ENCODE measurements at places on chromosomes 2 and 18. TPM values are rescaled to one million over a fixed set of nuclear protein-coding genes. Genes with fewer than 3 reads are reported as not detected.

DNA sequence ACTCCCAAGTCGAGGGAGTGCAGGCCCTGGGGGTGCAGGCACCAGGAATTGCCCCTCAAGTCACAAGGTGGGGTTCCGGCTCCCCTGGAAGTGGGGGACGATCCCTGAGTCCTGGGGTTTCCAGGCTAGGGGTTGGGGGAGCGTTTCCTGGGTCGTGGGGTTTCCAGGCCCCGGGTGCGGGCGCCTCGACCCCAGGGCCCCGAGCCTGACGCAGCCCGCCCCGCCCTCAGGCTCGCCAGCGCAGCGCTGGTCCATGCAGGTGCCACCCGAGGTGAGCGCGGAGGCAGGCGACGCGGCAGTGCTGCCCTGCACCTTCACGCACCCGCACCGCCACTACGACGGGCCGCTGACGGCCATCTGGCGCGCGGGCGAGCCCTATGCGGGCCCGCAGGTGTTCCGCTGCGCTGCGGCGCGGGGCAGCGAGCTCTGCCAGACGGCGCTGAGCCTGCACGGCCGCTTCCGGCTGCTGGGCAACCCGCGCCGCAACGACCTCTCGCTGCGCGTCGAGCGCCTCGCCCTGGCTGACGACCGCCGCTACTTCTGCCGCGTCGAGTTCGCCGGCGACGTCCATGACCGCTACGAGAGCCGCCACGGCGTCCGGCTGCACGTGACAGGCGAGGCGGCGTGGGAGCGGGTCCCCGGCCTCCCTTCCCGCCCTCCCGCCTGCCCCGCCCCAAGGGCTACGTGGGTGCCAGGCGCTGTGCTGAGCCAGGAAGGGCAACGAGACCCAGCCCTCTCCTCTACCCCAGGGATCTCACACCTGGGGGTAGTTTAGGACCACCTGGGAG, 12.0 kb downstream of the SIGLEC15 start:
- peaks cover 74% of the 10 kb centered on the region for H3K27me3 ChIP-seq
- DNase-seq: peak; percentile 53
- H3K27ac ChIP-seq: no peak overlapping the region
- no peak overlapping the region for H3K4me3 ChIP-seq

DNA sequence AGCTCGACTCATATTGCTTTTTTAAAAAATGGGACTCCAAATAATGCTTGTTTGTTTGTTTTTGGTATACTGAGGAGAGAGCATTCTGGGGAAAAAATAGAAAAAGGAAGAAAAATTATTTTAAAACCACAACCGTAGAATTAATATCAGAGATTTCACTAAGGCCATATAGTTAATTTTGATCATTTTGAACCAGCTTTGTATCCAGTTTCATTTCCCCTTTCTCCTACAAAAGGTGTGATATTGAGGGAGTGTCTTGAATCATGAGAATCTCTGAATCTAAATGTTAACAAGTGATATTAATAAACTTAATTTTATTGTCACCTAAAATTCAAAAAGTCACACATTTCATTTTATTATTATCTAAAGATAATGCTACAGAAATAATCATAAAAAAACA, 198.5 kb upstream of the GALNT5 start:
- H3K27me3 ChIP-seq: no peaks in the 10 kb centered on the region
- no peak overlapping the region for H3K27ac ChIP-seq
- H3K36me3 ChIP-seq: no peaks in the 10 kb centered on the region
- no peaks in the 10 kb centered on the region for H3K4me1 ChIP-seq
- no peak for DNase-seq
- no peak overlapping the region for H3K4me3 ChIP-seq

Gene CD302
- polyA plus RNA-seq: 13.8 TPM

- H3K4me3 ChIP-seq: no peak overlapping the region
- H3K27ac ChIP-seq: no peak overlapping the region
- DNase-seq: no peak
- no peaks in the 10 kb centered on the region for H3K4me1 ChIP-seq
- H3K27me3 ChIP-seq: no peaks in the 10 kb centered on the region
- no peaks in the 10 kb centered on the region for H3K36me3 ChIP-seq
Observed at GRCh38 chr2:202609381-202610145, 25.2 kb upstream of the FAM117B start.

Measured in muscle of leg (tissue), 16 donors.